ENCODE measurements at places on chromosomes 3 and 15. TPM values are rescaled to one million over a fixed set of nuclear protein-coding genes. Genes with fewer than 3 reads are reported as not detected.

Gene TRPM1
- total RNA-seq: not detected

Gene DNAJC13
- 38.6 TPM for total RNA-seq

Gene SAMMSON
- total RNA-seq: not detected

Gene HCLS1
- total RNA-seq: 339 TPM

Gene GRAMD1C
- 0.35 TPM for total RNA-seq

Gene GCSAM
- total RNA-seq: 9.9 TPM

Gene BNC1
- total RNA-seq: not detected

Gene TNFSF10
- total RNA-seq: 97.9 TPM

Gene SLCO2A1
- total RNA-seq: not detected

Gene RASGRP1
- total RNA-seq: 185 TPM

Gene EAF2
- total RNA-seq: 11.7 TPM

Gene FOXL2
- total RNA-seq: not detected

Gene CXCR6
- 17.6 TPM for total RNA-seq

Gene TRPC1
- 1.6 TPM for total RNA-seq

Gene LRRC34
- 3.4 TPM for total RNA-seq

Gene FBXO40
- not detected for total RNA-seq

Gene NKTR
- total RNA-seq: 96.4 TPM

Gene MORC1
- not detected for total RNA-seq

Gene LRRC31
- total RNA-seq: not detected

Gene PP2D1
- total RNA-seq: not detected

Gene DET1
- 5.0 TPM for total RNA-seq

Gene SUSD5
- not detected for total RNA-seq

Gene EPHA3
- total RNA-seq: not detected

Gene ULK3
- 56.6 TPM for total RNA-seq

Gene KBTBD13
- total RNA-seq: not detected

Gene ZNF620
- total RNA-seq: 5.5 TPM

Gene AHSG
- not detected for total RNA-seq

Gene GALNT15
- not detected for total RNA-seq

Gene PAQR5
- not detected for total RNA-seq

Gene GOLGA8N
- total RNA-seq: 8.1 TPM

Gene ZBBX
- not detected for total RNA-seq

Gene SUCNR1
- total RNA-seq: not detected

Gene GOLGA8R
- 2.7 TPM for total RNA-seq

Gene C3orf20
- 0.10 TPM for total RNA-seq

Gene LAMB2
- not detected for total RNA-seq

Gene INSYN1
- total RNA-seq: not detected

Gene SCAP
- 68.1 TPM for total RNA-seq

Gene GOLGA6L4
- 1.4 TPM for total RNA-seq

Gene RBP2
- total RNA-seq: not detected

Gene PHLDB2
- 1.9 TPM for total RNA-seq

Gene SLC27A2
- 9.9 TPM for total RNA-seq

Gene SHC4
- total RNA-seq: 0.46 TPM

Gene DZIP1L
- total RNA-seq: 0.37 TPM

Gene ZNF860
- total RNA-seq: not detected

Gene PAK6
- total RNA-seq: 0.47 TPM

Gene PIERCE2
- not detected for total RNA-seq

Gene GOLGA6D
- total RNA-seq: not detected

Gene SNAP23
- 63.1 TPM for total RNA-seq

Gene FBLN2
- total RNA-seq: not detected

Measured in activated CD4-positive, alpha-beta T cell treated with anti-CD3 and anti-CD28 coated beads, Interleukin-2, amount 10 ng/mL, durations not matched to agents 7 days and 5 days (primary cell).